ENCODE measurements at places on chromosomes 1 and 21. TPM values are rescaled to one million over a fixed set of nuclear protein-coding genes. Genes with fewer than 3 reads are reported as not detected.

DNA sequence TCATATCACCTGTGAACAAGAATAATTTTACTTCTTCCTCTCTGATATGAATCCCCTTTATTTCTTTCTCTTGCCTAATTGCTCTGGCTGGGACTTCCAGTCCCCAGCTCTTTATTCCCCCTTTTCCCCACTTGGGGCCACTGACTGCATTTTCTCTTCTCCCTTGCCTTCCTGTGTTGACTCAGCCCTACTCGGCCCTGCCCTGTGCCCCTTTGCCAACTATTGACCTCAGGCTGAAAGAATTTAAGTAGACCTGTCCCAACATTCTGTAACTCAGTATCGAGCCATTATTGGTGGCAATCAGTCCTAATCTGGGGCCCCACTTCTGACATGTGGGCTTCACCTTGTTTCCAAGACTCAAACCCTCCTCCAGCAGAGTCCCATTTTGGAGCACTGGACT is 60.6 kb upstream of the STUM start:
- peaks cover 27% of the 10 kb centered on the region for H3K4me1 ChIP-seq
- H3K4me3 ChIP-seq, result no peak overlapping the region
- no peaks in the 10 kb centered on the region for H3K36me3 ChIP-seq
- H3K27me3 ChIP-seq, result peaks cover 15% of the 10 kb centered on the region
- DNase-seq, result no peak

DNA sequence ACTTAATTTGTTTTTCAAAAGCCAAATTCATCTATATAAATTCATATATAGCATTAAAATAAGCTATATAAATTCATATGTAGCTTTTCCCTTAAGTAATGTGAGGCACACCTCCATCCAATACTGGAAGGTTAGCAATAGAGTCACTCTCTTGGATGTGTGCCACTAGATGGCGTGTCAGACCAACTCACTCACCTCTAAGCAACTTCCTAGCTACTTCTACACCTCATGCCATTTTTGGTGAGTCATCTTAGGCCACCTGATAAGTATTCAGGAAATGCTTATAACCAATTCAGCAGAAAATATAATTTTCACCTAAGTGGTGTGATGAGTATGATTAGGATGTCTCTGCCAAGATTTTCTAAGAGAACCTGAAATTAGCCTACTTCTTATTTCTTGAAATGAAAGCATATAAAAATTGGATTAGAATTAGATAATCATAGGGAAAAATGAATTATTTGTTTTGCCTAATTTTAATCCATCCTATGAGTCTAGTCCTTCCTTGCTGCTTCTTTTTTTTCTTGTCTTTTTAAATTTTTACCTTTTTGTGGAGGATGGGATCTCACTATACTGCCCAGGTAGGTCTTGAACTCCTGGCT is 34.4 kb upstream of the TADA1 start:
- H3K27ac ChIP-seq, result peak overlapping the region; percentile 1
- peak; percentile 75 for DNase-seq
- H3K27me3 ChIP-seq, result no peaks in the 10 kb centered on the region
- peaks cover 13% of the 10 kb centered on the region for H3K4me1 ChIP-seq
- H3K4me3 ChIP-seq, result no peak overlapping the region
- H3K36me3 ChIP-seq, result no peaks in the 10 kb centered on the region

LRRC53 gene
- total RNA-seq, result not detected

RGS16 gene
- 73.3 TPM for total RNA-seq

GRCh38 chr1:110237386-110238152 is 27.5 kb downstream of the KCNC4 start:
- peaks cover 67% of the 10 kb centered on the region for H3K4me1 ChIP-seq
- DNase-seq, result no peak
- peak overlapping the region; percentile 5 for H3K4me3 ChIP-seq
- H3K36me3 ChIP-seq, result peaks cover 12% of the 10 kb centered on the region
- H3K27me3 ChIP-seq, result no peaks in the 10 kb centered on the region

DNA sequence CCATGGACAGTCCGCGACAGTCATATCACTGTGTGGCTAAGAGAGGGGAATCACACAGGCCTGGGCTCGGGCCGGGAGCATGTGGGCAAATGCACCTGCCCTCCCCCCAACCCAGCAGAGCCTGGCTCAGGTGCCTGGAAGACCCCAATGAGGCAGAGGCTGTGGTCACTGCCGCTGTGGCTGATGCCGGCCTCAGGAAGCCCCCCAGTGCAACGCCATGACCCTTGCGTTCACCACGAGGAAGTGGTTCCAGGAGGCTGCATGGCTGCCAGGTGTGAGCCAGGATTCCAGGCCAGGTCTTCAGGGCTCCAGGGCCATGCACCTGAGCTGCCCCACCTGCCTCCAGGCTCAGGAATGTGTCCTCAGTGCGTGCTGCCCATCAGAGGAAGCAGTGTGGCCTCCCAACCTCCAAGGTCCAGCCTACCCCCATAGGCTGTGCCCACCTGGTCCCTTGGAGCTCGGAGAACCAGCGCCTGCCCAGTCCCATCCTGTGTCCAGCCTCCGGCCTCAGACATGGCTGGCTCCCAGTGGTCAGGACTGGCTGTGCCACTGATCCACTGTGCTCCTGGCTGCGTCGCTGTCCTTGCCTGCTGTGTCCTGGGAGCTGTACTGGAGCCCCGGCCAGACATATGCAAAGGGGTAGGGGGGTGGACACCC is 8.0 kb downstream of the ARHGEF16 start:
- no peaks in the 10 kb centered on the region for H3K4me1 ChIP-seq
- H3K27ac ChIP-seq, result no peak overlapping the region
- H3K27me3 ChIP-seq, result no peaks in the 10 kb centered on the region
- no peak for DNase-seq

TIE1 gene
- total RNA-seq, result 0.42 TPM

DNA sequence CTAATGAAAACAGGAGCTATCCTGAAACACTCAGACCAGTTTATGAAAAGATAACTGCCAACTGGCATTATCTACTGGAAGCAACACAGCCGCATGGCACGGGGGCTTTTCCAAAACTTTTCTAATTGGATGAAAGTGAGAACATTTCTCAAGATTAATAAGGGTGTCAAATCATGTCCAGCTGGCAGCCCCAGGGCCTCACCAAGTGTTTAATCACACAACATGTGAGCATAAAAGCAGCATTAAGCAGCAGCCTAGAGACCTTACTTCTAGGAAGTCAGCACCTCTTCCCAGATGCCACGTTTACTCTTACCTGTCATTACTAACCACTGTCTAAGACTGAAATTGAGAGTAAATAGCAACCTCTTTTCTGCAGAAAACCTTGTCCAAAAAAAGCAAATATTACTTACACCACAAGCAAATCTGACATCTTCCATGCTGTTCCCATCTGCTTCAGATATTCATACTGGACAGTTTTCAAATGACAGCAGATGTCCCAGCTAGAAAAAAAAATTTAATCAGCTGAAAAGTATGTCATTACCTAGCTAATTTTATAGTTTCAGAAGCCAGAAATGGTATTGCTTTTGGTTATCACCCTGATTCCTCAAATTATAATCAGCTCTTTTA is 341.5 kb upstream of the ZP4 start:
- no peak overlapping the region for H3K27ac ChIP-seq
- no peak for DNase-seq
- no peaks in the 10 kb centered on the region for H3K4me1 ChIP-seq
- no peak overlapping the region for H3K4me3 ChIP-seq
- H3K27me3 ChIP-seq, result no peaks in the 10 kb centered on the region
- no peaks in the 10 kb centered on the region for H3K36me3 ChIP-seq

SLC30A2 gene
- not detected for total RNA-seq

All from activated T-cell treated with anti-CD3 and anti-CD28 coated beads, Interleukin-2, amount 50 U/mL, for 72 hours (primary cell).